ENCODE measurements at places on chromosomes 5 and 9.

DNA sequence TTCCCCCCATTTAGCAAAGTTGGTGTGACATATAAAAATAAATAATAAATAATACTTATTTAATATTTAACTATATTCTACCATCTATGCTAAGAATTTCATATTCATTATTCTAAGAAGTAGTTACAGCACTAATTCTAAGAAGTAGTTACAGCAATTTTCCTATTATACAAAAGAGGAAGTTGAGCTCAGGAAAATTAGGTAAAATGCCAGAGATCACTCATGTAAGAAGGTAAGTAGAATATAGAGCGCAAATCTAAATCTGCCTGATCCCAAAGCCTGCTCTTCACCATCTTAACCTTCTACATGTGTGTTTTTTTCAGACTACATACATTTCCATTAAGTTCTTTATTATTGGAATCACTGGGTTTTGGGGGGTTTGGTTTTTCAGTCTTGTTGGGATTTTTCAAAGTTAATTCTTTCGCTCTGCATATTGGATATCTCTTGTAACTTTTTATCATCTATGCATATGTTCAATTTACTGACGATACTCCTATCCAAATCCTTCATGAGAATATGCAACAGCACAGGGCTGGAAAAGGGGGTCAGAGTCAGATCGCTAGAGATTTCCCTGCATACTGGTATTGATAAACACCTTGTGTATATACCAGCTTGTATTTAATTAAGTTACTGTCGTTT, 852.1 kb downstream of the MAT2B start:
- DNase-seq, result no peak

DNA sequence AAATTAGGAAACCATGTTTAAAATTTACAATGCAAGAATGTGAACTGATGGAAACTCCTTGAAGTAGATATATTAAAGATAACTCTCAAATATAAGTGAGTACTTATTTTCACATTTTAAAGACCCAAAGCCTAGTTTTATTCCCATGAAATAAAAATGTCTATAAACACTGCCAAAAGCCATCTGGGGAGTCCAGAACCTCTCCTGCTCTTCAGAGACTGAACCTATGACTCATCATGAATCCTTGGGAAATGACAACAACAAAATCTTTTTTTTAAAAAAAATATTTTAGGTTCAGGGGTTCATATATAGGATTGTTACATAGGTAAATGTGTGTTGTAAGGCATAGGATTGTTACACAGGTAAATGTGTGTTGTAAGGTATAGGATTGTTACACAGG, 33.8 kb upstream of the FYB1 start:
- DNase-seq, result no peak

GRCh38 chr9:70798018-70798417, 323.4 kb downstream of the TRPM3 start:
- DNase-seq, result no peak

- no peak for DNase-seq
Observed at GRCh38 chr9:89309608-89310474, 1.2 kb upstream of the CKS2 start.

GRCh38 chr5:152061095-152061494, 136.4 kb upstream of the GLRA1 start:
- DNase-seq, result no peak

DNA sequence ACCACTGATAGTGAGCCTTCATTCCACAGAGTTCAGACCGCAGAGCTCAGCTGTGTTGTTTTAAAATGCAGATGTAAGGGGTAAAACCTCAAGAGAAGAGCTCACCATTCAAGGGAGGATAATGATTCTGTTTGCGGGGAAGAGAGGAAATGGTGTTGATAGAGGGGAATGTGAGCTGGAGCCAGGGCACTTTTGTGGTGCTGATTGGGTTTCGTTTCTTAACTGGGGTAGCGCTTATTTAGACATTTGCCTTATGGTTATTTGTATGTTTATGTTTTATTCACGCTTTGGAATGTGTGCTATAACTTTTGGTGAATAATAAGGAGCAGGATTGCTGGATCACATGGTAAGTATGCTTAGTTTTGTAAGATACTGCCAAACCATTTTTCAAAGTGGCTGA, 42.5 kb downstream of the STXBP1 start:
- DNase-seq, result no peak

DNA sequence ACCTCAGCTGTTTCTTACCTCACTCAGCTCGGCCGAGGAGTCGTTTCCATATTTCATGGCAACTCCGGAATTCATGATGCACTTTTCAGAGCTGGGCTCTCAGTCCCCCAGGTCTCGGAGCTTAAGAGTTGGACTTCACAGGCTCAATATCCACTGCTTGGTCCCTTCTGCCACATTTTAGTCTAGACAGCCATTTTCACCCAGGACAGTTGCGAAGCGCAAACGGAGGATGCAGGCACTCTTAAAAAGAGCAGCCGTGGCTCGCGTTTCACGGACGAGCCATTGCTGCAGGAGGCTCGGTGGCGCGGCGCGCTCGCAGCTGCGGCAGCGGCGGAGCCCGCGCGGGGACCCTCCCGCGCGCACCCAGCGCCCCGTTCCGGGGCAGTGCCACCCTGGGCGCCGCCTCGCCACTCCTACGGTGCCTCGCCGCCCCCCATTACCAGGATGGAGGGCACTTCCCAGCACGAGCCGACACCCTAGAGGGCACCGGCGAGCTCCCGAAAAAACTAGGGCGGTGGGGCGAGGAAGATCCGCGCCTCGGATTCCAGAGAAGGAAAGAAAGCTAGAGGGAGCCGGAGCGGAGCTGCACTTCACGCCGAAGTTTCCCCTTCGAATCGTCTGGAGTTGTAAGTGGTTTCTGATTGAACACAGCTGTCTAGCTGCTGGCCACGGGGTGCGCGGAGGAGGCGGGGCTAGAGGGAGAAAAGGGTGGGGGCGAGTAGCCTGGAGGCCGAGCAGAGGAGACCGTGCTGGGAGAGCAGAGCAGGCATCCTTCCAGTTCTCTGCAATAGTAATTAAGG, 140.3 kb downstream of the TSSK1B start:
- DNase-seq, result peak; percentile 37

Data from stimulated activated CD4-positive, alpha-beta T cell treated with anti-CD3 and anti-CD28 coated beads, Interleukin-12 subunit alpha, Interleukin-12 subunit beta, amount 100 ng/mL, for 24 hours (primary cell).